Upper lobe of left lung (tissue), 6 donors: ENCODE measurements at places on chromosomes 4 and X. TPM values are rescaled to one million over a fixed set of nuclear protein-coding genes. Genes with fewer than 3 reads are reported as not detected.

The TCEAL8 gene
- 24.1 TPM for total RNA-seq

- H3K27ac ChIP-seq = no peak overlapping the region
- no peaks in the 10 kb centered on the region for H3K36me3 ChIP-seq
- no peak for DNase-seq
- H3K4me1 ChIP-seq = no peaks in the 10 kb centered on the region
Observed at GRCh38 chrX:30572004-30572403, 5.6 kb downstream of the TASL start.

The ARX gene
- 0.39 TPM for total RNA-seq

The SYTL4 gene
- 7.4 TPM for total RNA-seq

DNA sequence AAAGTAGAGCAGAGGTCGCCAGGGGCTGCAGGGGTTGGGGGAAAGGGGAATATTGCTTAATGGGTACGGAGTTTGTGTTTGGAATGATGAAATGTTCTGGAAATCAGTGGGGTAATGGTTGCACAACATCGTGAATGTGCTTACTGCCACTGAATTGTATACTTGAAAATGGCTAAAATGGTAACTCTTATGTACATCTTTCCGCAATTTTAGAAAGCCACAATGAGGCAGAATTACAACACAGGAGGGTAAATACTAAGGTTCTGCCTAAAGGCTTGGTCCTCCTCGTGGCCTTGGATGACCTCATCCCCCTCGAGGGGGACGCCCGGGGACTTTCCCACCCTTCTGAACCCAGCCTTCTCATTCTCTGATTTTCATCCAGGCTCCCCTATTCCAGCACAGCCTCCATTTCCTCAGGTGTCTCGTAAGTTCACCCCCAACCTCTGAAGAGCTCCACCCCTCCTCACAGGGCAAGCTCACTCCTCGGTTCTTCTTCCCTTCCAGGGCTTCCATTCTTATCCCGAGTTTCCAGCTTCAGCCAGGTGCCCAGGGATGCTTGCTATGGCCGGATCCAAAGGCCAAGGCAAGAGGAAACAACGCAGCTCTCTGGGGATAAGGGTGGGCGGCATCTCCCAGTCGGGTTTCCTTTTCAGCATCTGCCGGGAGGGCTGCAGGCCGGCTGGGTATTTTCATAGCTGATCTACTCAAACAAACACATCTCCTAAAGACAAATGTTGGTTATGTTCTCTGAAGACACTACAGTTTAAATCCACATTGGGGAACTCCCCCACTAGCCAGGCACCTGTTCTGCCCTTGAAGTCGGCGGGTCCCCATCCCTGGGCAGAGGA, 71.3 kb upstream of the ACSL1 start:
- H3K4me1 ChIP-seq = peaks cover 2% of the 10 kb centered on the region
- no peak overlapping the region for H3K4me3 ChIP-seq
- H3K27me3 ChIP-seq = no peaks in the 10 kb centered on the region
- no peak for DNase-seq
